ENCODE measurements at places on chromosomes 12 and 14.

DNA sequence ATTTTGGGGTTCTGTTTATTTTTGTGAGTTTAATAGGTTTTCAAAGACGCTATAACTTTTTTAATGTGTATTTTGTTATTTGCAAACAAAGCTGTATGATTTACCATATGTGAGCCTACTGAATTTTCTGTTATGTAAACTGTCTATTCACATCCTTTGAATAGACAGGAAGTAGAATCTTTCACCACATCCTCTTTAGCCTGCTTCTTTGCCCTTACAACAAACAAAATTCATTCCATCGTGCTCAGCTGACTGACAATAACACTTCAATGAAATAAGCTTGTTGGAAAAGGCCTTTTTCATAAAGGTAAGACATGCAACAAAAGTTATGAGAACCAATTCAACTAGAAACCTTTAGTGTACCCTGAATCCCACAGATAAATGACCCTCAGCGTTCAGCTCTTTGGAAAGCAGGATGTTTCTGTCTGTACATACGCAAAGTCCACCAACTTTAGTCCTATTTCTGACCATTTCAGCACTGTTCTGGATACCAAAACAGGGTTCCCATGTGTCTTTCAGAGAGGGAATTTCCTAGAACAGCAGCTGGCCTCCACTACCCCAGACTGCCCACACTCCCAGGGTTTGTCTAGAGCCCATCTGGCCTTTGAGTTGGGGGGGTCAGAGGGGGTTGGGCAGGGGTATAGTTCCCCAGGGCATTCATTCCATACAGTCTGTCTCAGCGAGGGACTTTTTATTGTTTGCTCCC is 71.3 kb downstream of the DUSP6 start:
- DNase-seq, result no peak

DNA sequence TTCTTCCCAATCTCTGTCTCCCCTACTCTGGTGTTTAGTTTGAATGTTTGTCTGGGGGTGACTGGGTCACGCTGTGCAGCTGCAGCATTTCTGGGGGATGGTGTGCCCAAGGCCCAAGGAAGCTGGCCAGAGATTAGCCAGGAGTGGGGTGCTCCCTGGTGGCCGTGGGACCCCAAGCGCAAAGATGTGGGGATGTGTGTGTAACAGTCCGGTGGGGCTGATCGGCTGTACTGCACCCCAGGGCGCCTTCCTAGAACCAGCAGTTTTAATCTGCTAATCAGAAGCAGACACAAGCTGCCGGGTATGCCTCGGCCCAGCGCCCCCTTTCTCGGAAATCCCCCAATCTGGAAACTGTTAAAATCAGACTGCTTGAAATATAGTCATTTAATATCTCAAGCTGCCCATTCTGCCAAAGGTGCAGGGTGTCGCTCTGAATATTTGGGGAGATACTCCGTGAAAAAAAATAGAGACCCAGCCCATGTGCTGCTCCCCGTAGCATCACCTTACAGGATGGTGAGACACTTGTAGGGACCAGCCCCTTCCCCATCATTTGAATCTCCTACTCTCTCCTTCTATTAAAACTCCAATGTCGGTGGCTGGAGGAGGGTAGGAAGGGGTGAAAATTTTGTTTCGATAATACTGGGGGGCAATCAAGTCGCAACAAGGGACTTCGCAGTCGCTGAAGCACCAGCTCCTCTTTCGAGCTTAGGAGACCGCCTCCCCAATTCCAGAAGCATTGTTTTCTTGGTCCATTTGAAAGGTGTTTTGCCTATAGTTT is 4.3 kb downstream of the HOXC9 start:
- no peak for DNase-seq

GRCh38 chr12:14618983-14619382 is 51.3 kb upstream of the PLBD1 start:
- no peak for DNase-seq

GRCh38 chr12:118448341-118448740 is 72.0 kb downstream of the SUDS3 start:
- DNase-seq, result no peak

DNA sequence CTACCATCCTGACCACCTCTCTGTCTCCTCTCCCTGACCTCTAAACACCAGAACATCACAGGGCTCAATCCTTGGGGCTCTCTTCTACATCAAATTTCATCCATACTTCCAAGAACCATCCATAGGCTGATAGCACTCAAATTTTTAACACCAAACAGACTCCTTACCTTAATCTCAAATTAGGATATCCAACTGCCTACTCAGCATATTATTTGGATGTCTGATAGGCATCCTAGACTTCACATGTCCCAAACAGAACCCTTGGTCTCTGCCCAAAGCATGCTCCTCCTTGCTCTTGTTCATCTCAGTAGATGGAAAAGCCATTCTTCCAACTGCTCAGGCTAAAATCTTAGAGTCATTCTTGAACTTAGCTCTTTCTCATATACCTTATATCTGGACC is 91.3 kb downstream of the GALC start:
- DNase-seq, result no peak

GRCh38 chr14:24255931-24256711 is 6.9 kb downstream of the TGM1 start:
- DNase-seq, result no peak

DNA sequence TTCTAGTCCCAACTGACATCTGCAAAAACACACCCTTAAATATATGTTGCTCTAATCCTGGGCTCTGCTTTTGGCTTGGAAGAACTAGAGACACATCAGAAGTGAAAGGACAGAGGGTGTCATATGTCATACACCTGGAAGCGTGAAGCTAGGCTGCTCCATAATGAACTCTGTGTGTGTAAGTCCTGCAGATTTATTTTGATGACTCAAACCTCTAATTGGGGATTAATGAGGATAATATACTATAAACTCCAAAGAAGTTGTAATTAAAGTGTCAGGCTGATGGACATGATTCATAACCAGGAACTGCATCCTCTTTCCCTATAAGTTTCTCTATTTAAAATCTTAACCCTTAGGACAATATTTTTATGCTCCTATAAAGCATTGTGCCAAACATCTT is 4.4 kb upstream of the KCNK10 start:
- no peak for DNase-seq

DNA sequence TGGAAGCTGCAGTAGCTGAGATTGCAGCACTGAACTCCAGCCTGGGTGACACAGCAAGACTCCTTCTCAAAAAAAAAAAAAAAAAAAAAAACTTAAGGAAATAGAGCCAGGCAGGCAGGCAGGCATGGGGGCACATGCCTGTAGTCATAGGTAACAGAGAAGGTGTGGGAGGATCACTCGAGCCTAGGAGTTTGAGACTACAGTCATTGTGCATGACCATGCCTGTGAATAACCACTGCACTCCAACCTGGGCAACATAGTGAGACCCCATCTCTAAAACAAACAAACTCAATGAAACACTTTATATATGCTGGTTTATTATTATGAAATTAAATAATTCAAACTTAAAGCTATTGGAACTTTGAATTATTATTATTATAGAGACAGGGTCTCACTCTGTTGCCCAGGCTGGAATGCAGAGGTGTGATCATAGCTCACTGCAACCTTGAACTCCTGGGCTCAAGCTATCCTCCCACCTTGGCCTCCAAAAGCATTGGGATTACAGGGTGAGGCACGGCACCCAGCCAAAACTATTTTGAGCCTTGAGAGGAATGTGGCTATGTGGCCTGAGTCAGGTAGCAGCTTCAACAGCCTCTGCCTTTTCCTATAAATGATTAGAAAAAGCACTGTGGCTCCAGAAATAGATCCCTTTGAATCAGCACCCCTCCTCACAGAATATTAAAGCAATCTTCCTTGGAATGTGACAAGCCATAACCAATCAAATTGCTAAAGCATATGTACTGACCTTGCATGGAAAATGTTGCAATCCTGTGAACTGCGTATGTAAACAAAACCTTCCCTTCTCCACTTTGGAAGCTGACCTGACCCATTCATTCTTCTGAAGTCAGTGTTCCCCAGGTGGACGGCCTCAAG is 34.7 kb upstream of the YY1 start:
- no peak for DNase-seq

DNA sequence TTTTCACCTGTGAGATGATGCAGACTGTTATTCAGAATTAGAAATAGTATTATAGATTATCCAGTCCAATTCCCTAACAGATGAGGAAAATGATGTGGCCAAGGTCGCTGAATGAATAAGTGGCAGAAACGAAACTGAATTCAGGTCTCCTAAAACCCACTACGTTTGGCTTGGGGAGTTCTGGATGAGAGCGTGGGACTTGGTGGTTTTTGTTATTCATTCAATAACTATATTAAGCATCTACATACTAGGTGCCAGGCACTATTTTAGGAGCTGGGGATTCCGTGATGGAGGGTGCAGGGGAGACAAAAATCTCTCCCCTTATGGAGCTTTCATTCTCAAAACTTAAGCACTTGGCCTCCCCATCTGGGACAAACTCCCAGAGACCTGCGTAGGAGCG is 813 bp upstream of the CCDC184 start:
- no peak for DNase-seq

GRCh38 chr14:92502541-92503286 is 10.9 kb upstream of the RIN3 start:
- DNase-seq, result no peak

GRCh38 chr12:107845226-107845979 is 70.9 kb downstream of the ASCL4 start:
- DNase-seq, result no peak

DNA sequence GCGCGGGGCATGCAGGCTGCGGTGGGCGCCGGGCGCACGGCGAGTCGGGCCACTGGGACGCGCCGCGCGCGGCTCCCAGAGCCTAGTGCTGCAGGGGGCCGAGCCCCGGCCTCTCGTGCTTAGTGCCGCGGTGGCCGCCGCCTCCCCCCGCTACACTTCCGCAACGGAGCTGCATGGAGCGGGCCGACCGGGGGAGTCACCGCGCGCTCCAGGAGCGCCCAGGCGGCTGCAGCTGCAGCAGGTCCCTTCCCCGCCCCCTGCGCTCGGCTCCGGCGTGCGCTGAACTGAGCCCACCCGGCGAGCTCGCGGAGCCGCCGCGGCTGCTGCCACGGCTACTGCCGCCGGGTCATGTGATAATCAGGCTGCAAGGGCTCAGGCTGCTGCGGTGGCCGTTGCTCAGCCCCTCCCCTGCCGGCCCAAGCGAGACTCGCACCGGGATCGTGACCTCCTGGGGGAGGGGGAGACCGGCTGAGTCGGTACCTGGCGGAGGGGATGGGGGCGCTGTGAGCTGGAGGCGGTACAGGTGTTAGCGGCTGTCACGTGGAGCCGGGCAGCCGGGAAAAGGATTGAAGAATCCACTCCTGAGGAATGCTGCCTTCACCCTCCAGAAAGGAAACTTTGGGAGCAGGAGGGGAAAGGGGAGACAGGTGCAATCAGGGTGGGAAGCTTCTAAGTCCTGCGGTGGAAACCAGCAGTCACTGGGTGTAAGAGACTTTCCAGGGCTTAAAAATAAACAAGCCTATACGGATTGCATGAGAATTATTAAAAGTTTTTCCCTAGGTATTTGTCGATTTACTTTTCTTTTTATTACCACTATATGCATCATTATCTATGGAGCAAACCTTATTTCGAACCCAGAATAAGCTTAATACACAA is at the start of gene PPM1H:
Gene PPM1H, minus strand, starts transcription at position 352 of the 876 bp plus-strand sequence. CDS start 414 bp downstream, outside the sequence.
- DNase-seq, result no peak

- no peak for DNase-seq
Observed at GRCh38 chr12:57780284-57780897, 2.2 kb upstream of the TSFM start.

- DNase-seq, result no peak
Observed at GRCh38 chr14:68814539-68815297, 21.9 kb upstream of the ZFP36L1 start.

- no peak for DNase-seq
Observed at GRCh38 chr14:65377576-65377975, 35.0 kb upstream of the FUT8 start.

DNA sequence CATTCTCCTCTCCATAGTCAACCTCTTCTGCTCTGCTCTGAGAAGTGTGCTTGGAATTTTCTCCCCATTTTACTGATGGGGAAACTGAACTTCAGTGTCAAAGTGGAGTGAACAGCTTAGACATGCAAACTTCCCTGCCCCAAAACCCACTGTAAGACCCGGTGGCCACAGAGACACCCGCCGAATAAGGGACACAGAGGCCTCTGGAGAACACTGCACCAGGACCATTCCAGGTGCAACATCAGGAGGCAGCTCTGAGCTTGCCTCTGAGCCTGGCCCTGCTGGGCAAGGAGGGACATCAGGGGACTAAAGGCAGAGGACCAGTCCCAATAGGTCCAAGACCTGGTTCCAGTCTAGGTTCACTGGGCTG is 1.7 kb downstream of the HDAC7 start:
- no peak for DNase-seq
